ENCODE measurements at places on chromosomes 11 and 22.

DNA sequence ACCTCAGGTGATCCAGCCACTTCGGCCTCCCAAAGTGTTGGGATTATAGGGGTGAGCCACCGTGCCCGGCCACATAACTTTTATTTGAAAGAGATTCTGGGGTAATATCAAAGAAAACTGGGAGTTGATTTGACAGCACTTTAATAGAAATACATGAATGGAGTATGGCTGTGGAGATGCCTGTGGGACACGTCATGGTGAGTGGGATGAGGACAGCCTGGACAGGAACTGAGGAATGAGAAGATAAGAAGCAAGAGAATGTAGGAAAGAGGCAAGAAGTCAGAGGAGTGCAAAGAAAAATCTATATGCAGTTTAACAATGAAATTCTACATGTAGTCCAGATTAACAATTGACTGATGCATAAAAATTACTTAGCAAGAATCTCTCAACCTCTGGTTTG is 31.0 kb downstream of the SLC22A6 start:
- DNase-seq = no peak

DNA sequence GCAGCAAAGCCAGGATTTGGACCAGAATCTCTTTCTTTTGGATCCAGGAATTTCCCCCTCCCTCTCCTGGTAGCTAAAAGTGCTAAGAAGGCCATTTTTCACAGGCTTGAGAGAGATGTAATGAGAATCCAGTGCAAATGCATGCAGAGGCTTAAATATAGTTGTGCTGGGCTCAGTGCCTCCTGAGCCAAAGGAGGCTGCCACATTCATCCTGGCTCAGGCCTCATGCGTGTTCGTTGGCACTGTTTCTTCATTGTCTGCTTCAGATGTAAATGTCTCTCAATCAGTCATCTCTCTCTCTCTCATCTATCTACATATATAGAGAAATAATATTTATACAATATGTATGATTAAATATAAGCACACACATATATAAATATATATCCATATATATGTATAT is 83.6 kb downstream of the INSC start:
- DNase-seq = no peak

GRCh38 chr11:26896719-26897118 is 97.2 kb upstream of the FIBIN start:
- DNase-seq = peak; percentile 17

DNA sequence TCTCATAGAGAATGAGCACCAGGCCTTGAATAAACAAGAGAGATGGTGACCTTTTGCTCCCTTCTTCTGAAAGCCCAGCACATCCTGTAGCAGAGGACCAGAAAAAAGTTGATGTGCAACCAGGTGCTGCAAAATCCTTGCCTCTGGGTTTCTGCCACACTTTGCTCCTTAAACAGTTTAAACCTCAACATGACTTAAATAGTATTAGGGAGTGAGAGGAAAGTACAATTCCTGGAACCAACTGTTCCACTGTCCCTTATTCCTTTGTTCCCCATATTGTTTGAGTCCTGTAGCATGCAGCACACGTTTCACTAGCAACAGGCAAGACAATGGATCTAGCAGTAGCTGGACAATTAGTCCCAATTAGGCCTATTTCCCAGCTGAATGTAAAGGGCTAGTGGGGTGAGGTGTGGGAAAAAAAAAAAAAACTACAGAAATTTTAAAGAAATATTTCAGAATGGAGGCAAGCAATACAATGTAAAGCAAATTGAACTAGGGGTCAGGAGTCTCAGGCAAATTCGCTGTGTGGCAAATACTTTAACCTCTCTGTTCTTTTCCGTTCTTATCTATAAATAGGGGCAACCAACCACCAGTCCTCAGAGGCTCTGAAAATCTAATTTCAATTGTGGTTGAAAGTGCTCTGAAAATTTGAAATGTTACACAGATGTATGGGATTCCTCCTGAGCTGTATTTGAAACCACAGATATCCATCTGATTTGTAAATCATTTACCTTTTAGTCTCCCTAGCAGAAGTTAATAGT is 6.6 kb downstream of the MPPED2 start:
- no peak for DNase-seq

DNA sequence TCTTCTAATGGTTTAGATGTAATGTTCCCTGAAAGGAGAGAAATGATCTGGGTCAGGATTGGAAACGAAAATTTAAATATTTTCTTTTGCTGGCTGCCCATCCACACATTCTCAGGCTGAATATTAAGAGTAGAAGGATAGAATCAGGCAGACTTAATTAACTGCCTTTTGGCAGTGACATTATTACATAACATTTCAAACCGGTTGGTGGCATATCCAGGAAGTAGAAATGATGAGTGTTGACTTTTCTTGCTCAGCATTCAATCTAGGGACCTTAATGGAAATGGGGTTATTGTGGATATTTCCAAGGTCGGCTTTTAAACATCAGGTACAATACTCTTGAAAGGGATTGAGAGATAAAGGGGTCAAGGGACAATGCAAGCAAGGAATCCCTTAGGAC is 677.4 kb upstream of the ARHGAP42 start:
- DNase-seq = no peak

GRCh38 chr11:69131644-69132300 is 24.0 kb upstream of the SMIM38 start:
- peak; percentile 77 for DNase-seq

DNA sequence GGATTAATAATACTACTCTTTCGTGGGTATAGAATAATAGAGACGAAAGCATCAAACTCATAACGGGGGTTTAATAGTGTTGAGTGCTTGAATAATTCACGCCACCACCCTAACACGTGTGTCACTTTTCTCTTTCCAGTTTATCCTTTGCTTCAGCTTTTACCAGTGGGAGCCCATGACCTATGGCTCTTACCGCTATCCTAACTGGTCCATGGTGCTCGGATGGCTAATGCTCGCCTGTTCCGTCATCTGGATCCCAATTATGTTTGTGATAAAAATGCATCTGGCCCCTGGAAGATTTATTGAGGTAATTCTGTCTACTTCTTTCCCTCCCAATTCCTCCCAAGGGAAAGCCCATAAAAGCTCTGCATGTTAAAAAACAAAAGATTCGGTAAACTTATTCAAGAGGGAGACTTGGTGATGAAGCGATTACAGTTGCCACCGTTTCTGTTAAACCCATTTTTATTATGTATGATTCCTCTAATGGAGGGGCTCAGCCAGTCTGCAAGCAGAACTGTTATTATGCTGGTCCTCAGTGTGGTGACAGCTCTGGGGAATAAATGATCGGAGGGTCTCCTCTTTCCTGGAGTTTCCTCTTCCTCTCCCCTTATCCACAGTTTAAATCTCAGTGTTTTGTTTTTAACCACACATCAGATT is 17.1 kb upstream of the NELL1 start:
- DNase-seq = no peak

- no peak for DNase-seq
Observed at GRCh38 chr11:58933661-58934060, 5.6 kb upstream of the GLYATL1 start.

DNA sequence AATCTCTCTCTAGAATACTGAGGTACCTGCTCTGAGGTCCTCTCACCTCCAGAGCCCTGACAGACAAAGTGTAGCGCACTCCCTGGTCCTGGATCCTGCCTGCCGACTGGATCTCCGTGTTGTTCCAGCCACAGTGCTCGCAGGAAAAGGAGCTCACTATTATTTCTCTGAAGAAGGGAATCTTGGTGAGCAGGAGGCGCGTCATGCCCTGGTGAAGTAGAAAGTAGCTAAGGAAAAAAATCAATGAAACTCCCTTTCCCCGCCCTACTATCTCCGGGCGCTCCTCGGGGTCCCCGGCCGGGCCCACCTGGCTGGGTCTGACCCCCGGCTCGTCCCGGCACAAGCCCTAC is 412 bp downstream of the ZPR1 start:
- no peak for DNase-seq

- no peak for DNase-seq
Observed at GRCh38 chr11:72305077-72305476, 61.1 kb upstream of the PHOX2A start.

DNA sequence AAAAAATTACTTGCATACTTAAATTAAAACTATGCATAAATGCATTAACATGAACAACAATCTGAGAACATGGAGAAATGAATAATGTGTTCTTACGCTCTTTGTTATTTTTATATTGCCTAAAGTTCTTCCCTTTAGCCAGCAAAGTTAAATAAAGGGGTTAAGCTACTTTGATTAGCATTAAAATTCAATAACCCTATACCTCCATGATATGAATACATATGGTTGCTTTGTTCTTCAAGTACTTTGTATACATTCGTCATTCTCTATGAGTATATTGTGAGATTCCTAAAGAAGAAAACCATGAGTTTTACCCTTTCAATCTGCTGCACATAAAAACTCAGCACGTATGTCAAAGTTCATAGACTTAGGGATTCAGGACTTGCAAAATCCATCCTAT is 578.3 kb downstream of the DLG2 start:
- DNase-seq = no peak

DNA sequence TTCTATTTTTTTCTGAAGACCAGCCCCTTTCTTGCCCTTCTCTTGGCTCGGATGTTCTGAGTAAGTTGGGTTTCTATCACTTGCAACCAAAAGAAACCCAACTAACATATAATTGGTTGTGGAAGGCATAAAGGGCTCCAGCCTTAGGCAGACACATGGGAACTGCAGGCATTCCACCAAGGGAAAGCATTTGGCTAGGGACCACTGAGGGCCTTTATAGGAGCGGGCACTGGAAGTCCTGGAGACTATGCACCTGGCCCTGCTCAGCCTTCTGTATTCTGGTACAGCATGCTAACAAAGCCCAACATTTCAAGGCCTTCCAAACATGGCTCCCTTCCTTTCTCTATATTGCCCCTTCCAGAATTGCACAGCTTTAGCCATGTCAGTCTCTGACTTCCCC is 17.6 kb upstream of the LMO1 start:
- no peak for DNase-seq

DNA sequence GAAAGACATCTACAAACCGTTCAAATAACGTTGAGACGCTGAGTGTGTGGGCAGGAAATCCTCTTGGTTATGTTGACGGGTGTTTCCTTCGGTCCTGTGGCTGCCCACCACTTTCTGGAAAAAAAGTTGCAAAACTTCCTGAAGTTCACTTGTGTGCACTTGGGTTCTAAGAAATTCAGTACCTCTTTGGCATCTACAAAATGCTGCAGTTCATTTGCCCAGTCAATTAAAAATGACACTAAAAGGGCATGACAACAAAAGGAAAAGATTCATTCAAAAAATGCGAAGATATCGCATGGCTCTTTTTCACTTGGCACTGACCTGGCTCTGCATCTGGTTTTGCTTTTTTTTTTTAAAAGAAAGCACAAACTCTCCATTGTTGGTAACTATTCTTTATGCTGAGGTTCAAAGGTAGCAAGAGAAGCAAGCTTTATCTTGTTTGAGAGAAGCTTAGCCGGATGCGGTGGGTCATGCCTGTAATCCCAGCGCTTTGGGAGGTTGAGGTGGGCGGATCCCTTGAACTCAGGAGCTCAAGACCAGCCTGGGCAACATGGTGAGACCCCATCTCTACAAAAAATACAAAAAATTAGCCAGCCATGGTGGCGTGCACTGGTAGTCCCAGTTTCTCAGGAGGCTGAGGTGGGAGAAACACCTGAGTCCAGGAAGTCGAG is 10.6 kb upstream of the XBP1 start:
- no peak for DNase-seq

- DNase-seq = no peak
Observed at GRCh38 chr11:61552108-61552635, 28.7 kb downstream of the SYT7 start.

- no peak for DNase-seq
Observed at GRCh38 chr11:74524978-74525377, 31.5 kb upstream of the LIPT2 start.

GRCh38 chr11:33324302-33324985 is 67.3 kb downstream of the HIPK3 start:
- DNase-seq = no peak

DNA sequence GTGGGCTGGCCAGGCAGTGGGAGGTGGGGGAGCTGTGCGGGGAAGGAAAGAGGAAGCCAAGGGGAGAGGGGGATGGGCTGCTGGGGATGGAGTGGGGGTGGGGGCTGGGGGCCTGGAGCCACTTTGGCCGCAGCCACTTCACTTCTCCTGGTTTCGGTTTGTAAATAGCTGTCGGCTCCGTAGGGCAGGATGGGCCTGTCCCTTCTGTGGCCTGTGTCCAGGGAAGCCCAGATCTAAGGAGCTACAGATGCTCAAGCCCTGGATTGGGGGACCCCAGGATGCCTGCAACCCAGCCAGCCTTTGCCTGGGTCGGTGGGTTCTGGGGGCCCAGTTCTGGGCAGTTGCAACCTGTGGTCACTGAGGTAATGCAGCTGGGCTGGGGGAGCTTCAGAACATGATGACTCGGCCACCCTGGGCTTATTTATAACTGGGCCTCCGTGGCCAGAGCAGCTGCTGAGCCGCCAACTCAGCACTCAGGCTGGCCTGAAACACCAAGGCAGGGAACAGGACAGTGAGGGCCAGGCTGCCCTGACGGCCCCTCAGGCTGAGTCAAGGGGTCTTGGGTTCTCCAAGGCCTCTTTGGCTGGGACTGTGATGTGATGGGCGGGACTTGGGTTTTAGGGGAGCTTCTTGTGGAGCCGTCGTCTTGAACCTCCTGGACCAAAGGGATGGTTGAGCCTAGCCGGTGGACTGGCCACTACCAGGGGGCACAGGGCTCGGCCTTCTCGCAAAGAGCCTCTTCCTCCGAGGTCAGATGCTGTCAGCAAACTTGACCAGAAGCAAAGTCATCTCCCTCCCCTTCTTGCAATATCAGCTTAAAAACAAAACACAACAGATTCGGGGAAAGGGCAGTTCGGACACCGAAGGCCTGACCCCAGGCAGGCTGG is 15.0 kb upstream of the SLC39A13 start:
- DNase-seq = peak; percentile 59

DNA sequence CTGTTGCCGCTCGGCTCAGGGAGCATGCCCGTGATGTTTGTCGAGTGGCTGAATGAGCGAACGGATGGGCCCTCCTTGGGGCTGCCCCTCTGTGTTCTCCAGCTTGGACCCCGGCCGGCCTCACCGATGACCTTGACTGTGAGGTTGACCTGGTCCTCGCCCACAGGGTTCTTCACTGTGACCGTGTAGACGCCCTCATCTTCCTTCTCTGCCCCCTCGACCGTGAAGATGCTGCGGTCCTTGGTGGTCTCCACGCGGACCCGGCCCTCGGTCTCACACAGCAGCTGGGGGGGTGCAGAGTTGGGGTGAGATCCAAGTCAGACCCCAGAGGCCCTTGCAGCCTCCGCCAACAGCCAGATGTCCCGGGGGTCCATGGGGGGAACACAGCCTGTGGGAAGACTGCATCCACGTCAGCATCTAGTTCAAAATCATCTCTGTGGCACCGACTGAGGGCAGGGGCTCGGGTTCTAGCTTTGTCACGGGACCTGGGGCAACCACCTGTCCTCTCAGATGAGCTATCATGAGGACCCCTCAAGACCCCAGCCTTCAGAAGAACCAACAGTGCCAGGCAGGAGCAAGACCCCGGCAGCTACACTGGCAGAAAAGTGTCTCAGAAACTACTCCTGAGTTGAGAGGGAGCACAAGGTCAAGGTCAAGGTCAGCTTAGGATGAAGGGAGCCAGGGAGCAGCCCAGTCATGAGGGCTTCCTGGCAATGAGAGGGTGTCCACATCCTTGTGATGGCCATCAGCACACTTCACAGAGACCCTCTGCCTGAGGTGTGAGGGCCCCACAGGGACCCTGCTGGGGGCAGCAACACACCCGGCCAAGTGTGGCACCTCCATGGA is 13.9 kb downstream of the MYBPC3 start:
- DNase-seq = no peak

- DNase-seq = peak; percentile 84
Observed at GRCh38 chr11:76763573-76764346, 19.4 kb upstream of the TSKU start.

Measured in AG08395 (cell line).